Calu3 (cell line): ENCODE measurements at places on chromosomes 7 and 10. TPM values are rescaled to one million over a fixed set of nuclear protein-coding genes. Genes with fewer than 3 reads are reported as not detected.

Gene CTTNBP2
- total RNA-seq = 2.3 and 2.4 TPM in 2 replicates

Gene NANOS1
- 4.6 and 6.8 TPM in 2 replicates for total RNA-seq

- DNase-seq = no peak
- H3K4me3 ChIP-seq = no peak overlapping the region
- no peaks in the 10 kb centered on the region for H3K27me3 ChIP-seq
- peaks cover 15% of the 10 kb centered on the region for H3K4me1 ChIP-seq
- no peak overlapping the region for H3K27ac ChIP-seq
Observed at GRCh38 chr7:8390262-8390626, 43.2 kb upstream of the NXPH1 start.

GRCh38 chr10:78869508-78870454 lies 199.0 kb upstream of the ZMIZ1 start:
- no peak overlapping the region for H3K4me3 ChIP-seq
- DNase-seq = no peak
- no peaks in the 10 kb centered on the region for H3K27me3 ChIP-seq

Gene ADAMTS14
- 0.12 and 0.14 TPM in 2 replicates for total RNA-seq

DNA sequence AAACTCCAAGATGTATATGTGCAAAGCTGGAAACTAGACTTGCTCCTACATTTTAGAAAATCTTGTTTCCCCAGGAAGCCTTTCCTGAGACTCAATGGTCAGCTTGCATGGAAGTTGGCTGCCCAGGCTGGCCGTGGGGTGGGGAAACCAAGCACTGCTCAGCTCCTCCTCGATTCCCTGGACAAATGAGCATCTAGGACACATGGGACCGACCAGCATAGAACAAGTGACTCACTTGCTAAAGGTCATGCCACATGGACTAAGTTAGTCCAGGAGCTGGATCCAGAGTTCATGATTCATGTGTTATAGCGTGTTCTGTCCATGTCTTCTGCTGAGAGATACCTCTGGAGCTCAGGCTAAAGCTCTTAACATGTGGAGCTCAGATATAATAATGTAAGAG lies 6.2 kb downstream of the FAM180A start:
- no peak for DNase-seq
- H3K27ac ChIP-seq = no peak overlapping the region
- H3K27me3 ChIP-seq = peaks cover 42% of the 10 kb centered on the region

Gene OPALIN
- not detected in 2 replicates for total RNA-seq

- H3K27me3 ChIP-seq = no peaks in the 10 kb centered on the region
- no peak overlapping the region for H3K27ac ChIP-seq
- no peaks in the 10 kb centered on the region for H3K36me3 ChIP-seq
- H3K4me1 ChIP-seq = peaks cover 8% of the 10 kb centered on the region
Observed at GRCh38 chr10:95496951-95497350, 64.2 kb downstream of the SORBS1 start.

- no peaks in the 10 kb centered on the region for H3K27me3 ChIP-seq
- H3K4me1 ChIP-seq = peaks cover 24% of the 10 kb centered on the region
- H3K4me3 ChIP-seq = no peak overlapping the region
- peaks cover 5% of the 10 kb centered on the region for H3K36me3 ChIP-seq
Observed at GRCh38 chr10:4651404-4652037, 174.5 kb upstream of the AKR1E2 start.

DNA sequence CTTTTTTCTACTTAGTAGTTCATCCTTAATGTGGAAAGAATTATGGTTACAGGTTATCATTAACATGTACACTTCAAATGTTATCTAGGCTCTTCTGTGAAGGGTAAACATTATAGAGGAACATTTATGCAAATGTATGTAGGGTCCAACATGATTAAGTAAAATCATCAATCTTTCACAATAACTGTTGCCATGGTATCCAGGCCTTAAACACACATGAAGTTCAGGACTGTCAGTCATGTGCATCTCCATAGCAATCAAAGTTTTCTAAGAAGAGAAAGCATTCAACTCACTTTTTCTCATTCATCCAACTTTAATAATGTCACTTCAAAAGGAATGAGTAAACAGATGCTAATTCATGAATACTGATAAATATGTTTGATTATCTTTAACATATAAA lies 83.6 kb downstream of the DNAJC1 start:
- no peak for DNase-seq
- no peaks in the 10 kb centered on the region for H3K27me3 ChIP-seq
- H3K36me3 ChIP-seq = no peaks in the 10 kb centered on the region
- H3K4me3 ChIP-seq = no peak overlapping the region
- H3K27ac ChIP-seq = no peak overlapping the region

- DNase-seq = no peak
- no peak overlapping the region for H3K4me3 ChIP-seq
- H3K27ac ChIP-seq = no peak overlapping the region
- H3K27me3 ChIP-seq = no peaks in the 10 kb centered on the region
Observed at GRCh38 chr10:83515001-83515400, 624.3 kb upstream of the GHITM start.

DNA sequence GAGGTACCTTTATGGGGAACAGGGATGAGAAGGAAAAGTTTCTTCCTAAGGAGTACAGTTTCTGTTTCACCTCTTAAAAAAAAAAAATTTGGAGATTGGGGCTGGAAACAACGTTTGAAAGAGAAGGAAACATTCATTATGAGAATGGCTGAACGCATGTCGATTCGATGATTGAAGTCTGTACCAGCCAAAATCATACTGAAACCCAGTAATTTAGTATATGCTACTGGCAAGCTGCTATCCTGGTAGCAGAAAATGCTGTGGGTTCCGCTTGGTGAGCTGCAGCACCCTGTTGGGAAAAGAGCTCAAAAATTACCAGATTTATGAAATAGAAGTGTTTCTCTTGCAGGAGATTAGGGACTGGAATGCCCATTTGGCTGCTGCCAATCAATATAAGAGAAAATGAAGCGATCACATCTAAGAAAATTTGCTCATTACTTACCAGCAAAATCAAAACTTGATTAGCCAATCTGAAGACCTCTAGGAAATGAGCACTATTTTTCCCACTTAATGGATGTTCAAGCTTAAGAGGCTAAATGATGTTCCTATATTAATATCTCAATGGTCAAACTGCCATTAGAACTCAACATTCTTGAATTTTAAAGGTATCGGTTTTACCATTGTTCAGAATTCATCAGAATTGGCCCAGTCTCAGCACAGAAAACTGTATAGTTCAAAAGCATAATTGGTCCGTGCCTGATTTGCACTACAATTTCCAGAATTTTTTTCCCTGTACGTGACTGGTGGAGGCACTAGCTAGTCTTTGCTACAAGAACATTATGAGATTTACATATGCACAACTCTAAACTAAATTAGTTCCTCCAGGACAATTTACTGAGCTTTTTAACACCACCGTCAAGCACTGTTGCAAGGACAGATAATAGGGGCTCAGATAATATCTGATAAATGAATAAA lies 1.2 kb upstream of the ITGB1 start:
- DNase-seq = no peak
- peaks cover 25% of the 10 kb centered on the region for H3K4me1 ChIP-seq
- H3K27me3 ChIP-seq = no peaks in the 10 kb centered on the region
- peak overlapping the region; percentile 100 for H3K27ac ChIP-seq
- H3K36me3 ChIP-seq = peaks cover 63% of the 10 kb centered on the region
- peak overlapping the region; percentile 98 for H3K4me3 ChIP-seq

Gene IL6
- 20.7 and 25.5 TPM in 2 replicates for total RNA-seq

GRCh38 chr7:108329514-108329913 lies 126.7 kb downstream of the NRCAM start:
- DNase-seq = no peak
- H3K27ac ChIP-seq = no peak overlapping the region
- no peak overlapping the region for H3K4me3 ChIP-seq
- no peaks in the 10 kb centered on the region for H3K36me3 ChIP-seq
- no peaks in the 10 kb centered on the region for H3K27me3 ChIP-seq

Gene HMX3
- not detected in 2 replicates for total RNA-seq

DNA sequence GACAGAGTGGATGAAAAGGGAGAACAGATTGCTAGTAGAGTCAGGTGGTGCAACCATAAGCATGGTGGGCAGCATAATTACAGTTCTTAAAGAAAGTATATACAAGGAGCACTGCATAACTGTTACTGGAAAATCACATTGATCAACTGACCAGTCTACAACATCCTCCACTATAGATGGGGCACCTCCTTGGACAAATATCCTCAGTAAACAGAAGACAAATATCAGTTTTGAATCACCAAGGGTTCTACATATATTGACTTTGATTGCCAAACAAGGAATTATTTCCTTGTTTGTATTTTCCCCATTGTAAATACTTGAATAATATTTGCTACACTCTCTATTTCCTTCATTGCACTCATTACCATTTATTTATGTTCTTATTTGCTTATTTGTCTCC lies 17.6 kb upstream of the CRPPA start:
- no peak overlapping the region for H3K4me3 ChIP-seq
- H3K27ac ChIP-seq = no peak overlapping the region
- H3K27me3 ChIP-seq = no peaks in the 10 kb centered on the region
- no peak for DNase-seq
- peaks cover 9% of the 10 kb centered on the region for H3K4me1 ChIP-seq
- H3K36me3 ChIP-seq = no peaks in the 10 kb centered on the region

Gene BEND7
- 7.4 and 8.3 TPM in 2 replicates for total RNA-seq

GRCh38 chr10:104139221-104139620 lies 17.2 kb downstream of the SFR1 start:
- no peak for DNase-seq
- no peak overlapping the region for H3K27ac ChIP-seq
- no peaks in the 10 kb centered on the region for H3K36me3 ChIP-seq
- no peak overlapping the region for H3K4me3 ChIP-seq

GRCh38 chr7:34157137-34157536 lies 251.8 kb downstream of the BMPER start:
- H3K27me3 ChIP-seq = peaks cover 15% of the 10 kb centered on the region
- H3K4me3 ChIP-seq = no peak overlapping the region
- no peak overlapping the region for H3K27ac ChIP-seq
- no peak for DNase-seq
- H3K36me3 ChIP-seq = no peaks in the 10 kb centered on the region

Gene ACTL6B
- not detected in 2 replicates for total RNA-seq

Gene C7orf57
- 0.24 and 0.33 TPM in 2 replicates for total RNA-seq

Gene AP3M1
- 52.2 and 52.6 TPM in 2 replicates for total RNA-seq

GRCh38 chr10:51117794-51118193 lies 43.5 kb downstream of the PRKG1 start:
- H3K27me3 ChIP-seq = peaks cover 21% of the 10 kb centered on the region
- H3K27ac ChIP-seq = no peak overlapping the region

GRCh38 chr7:132836746-132837145 lies 245.1 kb downstream of the CHCHD3 start:
- H3K4me1 ChIP-seq = no peaks in the 10 kb centered on the region
- H3K27ac ChIP-seq = no peak overlapping the region
- no peak overlapping the region for H3K4me3 ChIP-seq
- no peak for DNase-seq
- no peaks in the 10 kb centered on the region for H3K27me3 ChIP-seq

GRCh38 chr10:78264361-78264760 lies 230.7 kb downstream of the RPS24 start:
- H3K27ac ChIP-seq = no peak overlapping the region
- H3K27me3 ChIP-seq = peaks cover 69% of the 10 kb centered on the region
- no peak overlapping the region for H3K4me3 ChIP-seq
- H3K36me3 ChIP-seq = no peaks in the 10 kb centered on the region

DNA sequence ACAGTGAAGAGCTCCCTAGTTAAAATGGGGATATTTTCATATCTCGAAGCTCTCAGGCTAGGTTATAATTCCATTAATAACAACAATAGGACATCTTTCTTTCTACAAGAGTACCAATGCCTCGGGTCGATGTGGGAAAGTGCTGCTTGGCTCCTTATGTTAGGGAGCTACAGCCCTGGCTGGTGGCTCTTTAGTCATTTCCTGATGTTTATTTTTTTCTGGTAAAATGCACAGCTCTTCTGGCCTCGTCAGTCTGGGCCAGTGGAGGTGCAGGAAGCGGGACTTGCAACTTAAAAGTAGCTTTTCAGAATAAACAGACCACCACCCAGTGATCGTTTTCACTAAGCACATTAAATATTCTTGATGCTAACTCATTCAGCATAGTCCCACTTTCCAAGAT lies 58.3 kb downstream of the MKX start:
- H3K4me1 ChIP-seq = no peaks in the 10 kb centered on the region
- no peak overlapping the region for H3K4me3 ChIP-seq
- H3K27ac ChIP-seq = no peak overlapping the region
- H3K36me3 ChIP-seq = no peaks in the 10 kb centered on the region

Gene PIK3CG
- total RNA-seq = not detected in 2 replicates

- H3K27ac ChIP-seq = no peak overlapping the region
- H3K4me3 ChIP-seq = no peak overlapping the region
- DNase-seq = no peak
- no peaks in the 10 kb centered on the region for H3K36me3 ChIP-seq
Observed at GRCh38 chr10:30188101-30188500, 128.7 kb upstream of the JCAD start.

Gene PRLHR
- total RNA-seq = not detected in 2 replicates

Gene WDFY4
- not detected in 2 replicates for total RNA-seq

DNA sequence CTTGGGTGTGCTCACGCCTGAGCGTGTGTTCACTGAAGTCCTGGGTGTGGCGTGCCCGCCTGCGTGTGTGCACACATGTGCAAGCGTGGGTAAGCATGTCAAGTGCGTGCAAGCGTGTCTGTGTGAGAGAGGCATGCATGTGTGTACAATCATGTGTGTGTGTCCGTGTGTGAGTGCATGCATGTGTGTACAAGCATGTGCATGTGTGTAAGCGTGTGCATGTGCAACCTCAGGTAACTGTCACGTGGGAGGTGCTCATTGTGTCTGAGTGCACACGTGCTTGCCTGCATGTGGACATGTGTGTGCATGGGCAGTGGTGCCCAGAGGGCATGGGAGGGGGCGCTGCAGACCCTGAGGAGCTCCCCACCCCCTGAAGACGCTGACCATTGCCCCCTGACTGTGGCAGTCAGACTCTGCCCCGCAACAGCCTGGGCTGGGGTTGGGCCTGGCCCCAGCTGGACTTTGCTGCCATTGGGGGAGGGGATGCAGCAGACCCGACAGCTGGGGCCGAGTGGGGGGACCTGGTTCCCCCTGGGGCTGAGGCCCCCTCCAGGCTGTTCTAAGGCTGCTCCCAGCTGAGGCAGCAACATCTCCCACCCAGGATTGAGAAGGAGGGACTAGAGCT lies 88.1 kb downstream of the UNCX start:
- H3K4me1 ChIP-seq = no peaks in the 10 kb centered on the region
- H3K4me3 ChIP-seq = no peak overlapping the region
- no peak overlapping the region for H3K27ac ChIP-seq

- DNase-seq = no peak
- no peaks in the 10 kb centered on the region for H3K36me3 ChIP-seq
- H3K27ac ChIP-seq = no peak overlapping the region
Observed at GRCh38 chr7:30472081-30472783, 6.4 kb downstream of the NOD1 start.

GRCh38 chr7:2787251-2787951 lies 56.7 kb downstream of the GNA12 start:
- peaks cover 6% of the 10 kb centered on the region for H3K36me3 ChIP-seq
- no peak for DNase-seq
- no peak overlapping the region for H3K27ac ChIP-seq

Gene MRPL43
- 42.7 and 44.7 TPM in 2 replicates for total RNA-seq
